ENCODE measurements at places on chromosomes 5 and 9.

DNA sequence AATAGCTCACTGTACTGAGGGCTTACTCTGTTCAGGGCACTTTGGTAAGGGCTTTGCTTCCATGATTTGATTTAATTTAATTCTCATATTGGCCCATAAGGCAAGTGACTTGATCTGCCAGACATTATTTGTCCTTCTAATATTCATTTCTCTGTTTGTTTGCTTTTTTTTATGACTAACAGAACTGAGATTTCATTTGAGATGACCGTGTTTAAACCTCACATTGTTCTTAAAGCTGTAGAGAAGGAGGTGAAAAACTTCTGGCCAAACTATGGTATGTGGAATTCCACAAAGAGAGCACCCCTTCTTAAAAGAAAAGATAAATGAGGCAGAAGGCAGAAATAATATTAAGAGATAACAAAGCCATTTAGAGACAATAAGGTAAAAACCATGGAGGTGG, 775.6 kb upstream of the ACO1 start:
- no peak for DNase-seq

- DNase-seq, result no peak
These were observed 6.1 kb downstream of the PRRC2B start for GRCh38 chr9:131399972-131400371.

GRCh38 chr5:118857700-118858099, 130.6 kb downstream of the DTWD2 start:
- no peak for DNase-seq

DNA sequence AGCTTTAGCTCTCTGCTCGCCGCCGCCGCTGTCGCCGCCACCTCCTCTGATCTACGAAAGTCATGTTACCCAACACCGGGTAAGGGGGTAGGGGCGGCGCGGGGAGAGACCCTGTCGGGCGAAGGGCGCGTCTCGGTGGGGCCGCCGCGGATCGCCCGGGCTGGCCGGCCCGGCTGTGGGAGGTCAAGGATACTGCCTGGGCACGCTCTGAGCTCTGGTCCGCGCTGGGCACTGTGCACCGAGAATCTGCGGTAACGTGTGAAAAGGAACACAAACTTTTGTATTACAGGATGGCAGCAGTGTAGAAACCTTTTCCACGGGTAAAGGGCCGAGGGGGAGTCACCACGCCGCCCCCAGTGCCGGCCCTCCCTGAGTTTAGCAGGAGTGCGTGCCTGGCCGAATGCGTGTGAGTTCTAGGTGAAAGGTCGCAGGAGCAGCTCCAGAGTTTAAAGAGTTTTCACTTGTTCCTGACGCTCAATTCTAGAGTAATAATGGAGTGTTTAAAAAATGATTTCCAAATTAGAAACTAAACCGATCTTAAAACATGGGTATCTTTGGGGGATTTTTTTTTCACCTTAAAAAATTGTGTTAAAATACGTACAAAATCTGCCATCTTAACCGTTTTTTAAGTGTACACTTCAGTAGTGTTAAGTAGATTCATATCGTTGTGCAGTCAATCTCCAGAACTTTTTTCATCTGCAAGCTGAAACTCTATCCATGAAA, at the start of gene HSDL2:
Gene HSDL2, plus strand, starts transcription at position 7 of the 723 bp plus-strand sequence. Its CDS starts 56 bp downstream, at position 63.
- peak; percentile 11 for DNase-seq

- no peak for DNase-seq
These were observed 40.9 kb downstream of the ARHGEF28 start for GRCh38 chr5:73666891-73667290.
